Esophagus muscularis mucosa (tissue), 4 donors: ENCODE measurements at places on chromosomes 2 and 18. TPM values are rescaled to one million over a fixed set of nuclear protein-coding genes. Genes with fewer than 3 reads are reported as not detected.

DNA sequence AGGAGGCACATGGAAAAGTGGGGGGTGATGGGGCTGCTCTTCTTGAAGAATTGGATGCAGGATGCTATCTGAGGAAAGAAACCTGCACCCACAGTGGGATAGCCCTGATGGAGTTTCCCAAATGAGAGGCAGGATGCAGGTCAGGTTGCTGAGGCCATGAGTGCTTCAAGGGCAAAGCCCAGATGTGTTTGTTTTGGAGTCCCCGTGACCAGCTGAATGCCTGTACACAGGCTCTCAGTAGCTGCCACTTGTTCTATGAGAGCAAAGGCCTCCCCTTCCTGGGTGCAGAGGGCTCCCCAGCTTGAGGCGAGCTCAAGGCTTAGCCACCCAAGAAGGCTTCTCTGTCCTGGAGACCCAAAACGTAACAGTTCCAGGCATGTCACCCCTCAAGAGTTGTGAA, 192.7 kb downstream of the SEPTIN10 start:
- no peak for DNase-seq

DNA sequence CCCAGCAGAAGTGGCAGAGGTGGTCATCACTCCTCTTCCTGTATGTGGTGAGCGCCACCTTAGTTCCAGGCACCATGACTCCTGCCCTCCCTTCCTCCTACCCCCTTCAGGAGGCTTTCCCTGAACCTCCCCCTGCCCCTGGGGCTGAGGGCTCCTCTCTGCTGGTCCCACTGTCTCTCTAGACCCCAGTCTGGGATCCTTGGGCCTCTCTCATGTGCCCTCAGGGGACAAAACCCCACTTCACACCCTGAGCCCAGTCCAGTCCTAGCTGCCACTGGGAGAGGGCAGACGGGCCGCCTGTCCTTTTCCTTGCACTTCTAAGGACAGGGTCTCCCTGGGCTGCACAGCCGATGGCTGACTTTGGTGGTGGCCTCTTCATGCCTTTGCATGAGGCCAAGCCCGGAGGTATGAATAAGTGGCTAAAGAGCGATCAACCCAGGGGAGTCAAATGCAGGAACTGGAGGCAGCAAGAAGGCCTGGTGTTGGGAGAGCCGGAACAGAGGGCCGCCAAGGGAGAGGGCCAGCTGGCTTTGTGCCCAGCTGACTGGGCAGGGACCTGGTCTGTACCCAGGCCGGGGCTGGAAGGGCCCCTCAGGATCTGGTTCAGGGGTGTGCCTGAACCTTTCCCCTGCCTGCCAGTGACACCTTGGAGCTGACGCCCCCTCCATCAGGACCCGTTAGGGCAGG, 29.5 kb downstream of the GLI2 start:
- DNase-seq: no peak

GRCh38 chr2:234550056-234550455, 53.2 kb upstream of the ARL4C start:
- no peak for DNase-seq

KCNE4 gene
- 38.1 TPM for total RNA-seq

ANKRD36C gene
- total RNA-seq: 10.9 TPM

GRCh38 chr2:192513575-192513974, 318.8 kb upstream of the TMEFF2 start:
- no peak for DNase-seq

- no peak for DNase-seq
These were observed 1.0 kb upstream of the ANKRD62 start for GRCh38 chr18:12092398-12093229.

DNA sequence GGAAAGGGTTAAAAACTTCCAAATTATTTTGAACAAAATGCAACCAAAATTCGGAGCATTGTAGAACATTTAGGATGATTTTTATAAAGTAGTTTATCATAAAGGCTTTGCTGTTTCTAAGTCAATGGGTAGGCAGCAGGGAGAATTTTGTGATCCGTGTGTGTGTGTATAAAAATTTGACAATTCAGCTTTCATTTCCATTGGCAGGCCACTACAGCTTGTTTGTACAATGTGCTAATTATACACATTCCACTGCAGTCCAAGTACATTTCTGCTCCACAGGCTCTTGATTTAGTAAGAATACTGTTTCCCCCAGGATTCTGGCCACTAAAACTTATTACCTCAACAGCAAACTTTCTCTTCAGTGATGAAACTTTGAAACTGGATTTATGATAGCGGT, 71.8 kb upstream of the LTBP1 start:
- no peak for DNase-seq

DNA sequence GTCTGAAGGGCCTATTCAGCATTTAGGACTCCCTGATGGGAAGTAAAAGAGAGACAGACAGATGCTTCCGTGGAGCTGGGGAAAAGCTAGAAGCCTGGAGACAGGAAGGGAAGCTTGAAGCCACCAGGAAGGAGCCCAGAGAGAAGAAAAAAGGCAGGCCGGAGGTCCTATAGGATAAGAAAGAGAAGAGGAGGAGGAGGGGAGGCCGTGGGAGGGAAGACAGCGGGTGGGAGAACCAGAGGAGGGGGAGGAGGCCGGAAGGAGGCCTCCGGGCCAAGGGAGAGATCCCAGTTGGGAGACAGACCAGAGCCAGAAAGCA, 107.1 kb upstream of the PKDCC start:
- no peak for DNase-seq

DNA sequence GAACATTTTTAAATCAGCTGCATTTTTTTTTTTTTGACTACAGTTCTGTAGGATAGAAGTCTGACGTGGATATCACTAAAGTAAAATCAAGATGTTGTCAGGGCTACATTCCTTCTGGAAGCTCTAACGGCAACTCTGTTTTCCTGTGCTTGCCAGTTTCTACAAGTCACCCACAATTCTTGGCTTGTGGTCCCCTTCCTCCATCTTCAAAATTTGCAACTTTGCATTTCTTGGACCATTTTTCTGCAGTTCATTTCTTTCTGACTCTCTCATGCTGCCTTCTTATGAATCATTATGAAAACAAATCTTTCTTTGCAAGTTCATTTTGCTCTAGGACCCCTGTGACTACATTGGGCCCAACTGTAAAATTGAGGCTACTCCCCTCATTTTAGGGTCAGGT, 367.9 kb downstream of the DSC3 start:
- DNase-seq: no peak

DNA sequence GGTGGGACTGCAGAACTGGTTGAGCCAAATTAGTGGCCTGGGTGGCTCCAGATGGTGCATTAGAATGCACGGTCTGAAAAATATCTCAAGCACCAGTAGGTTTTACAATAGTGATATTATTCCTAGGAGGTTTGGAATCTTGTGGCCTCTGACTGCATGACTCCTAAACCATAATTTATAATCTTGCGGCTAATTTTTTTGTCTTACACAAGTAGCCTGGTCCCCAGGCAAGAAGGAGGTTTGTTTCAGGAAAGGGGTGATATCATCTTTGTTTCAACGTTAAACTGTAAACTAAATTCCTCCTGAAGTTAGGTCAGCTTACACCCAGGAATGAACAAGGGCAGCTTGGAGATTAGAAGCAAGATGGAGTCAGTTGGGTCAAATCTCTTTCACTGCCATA, 98.9 kb upstream of the ARL4C start:
- DNase-seq: peak; percentile 50

- DNase-seq: no peak
These were observed 130.1 kb downstream of the RAB3GAP1 start for GRCh38 chr2:135182190-135182589.

- DNase-seq: no peak
These were observed 105.9 kb downstream of the HIBCH start for GRCh38 chr2:190213441-190214335.

COX7A2L gene
- 97.2 TPM for total RNA-seq

DNA sequence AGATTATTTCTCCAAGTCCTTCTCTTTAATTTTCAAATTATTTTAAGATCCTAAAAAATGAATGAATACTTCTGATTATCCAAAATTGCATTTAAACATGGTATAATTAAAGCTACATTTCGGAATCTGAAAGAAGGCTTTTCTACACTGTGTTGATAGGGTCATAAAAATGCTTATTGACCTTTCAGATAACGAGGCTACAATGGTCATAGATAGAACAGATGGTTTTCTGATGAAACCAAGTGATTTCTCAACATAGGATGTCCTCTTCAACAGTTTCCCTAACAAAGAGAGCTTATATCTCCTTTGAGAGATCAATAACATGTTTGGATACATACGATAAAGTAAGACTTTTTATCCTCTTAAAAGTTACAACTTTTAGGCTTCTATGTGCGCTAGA, 201.1 kb downstream of the PTH2R start:
- no peak for DNase-seq

- DNase-seq: no peak
These were observed 274.8 kb upstream of the TRIB2 start for GRCh38 chr2:12441750-12442475.

VWA3B gene
- not detected for total RNA-seq

DNA sequence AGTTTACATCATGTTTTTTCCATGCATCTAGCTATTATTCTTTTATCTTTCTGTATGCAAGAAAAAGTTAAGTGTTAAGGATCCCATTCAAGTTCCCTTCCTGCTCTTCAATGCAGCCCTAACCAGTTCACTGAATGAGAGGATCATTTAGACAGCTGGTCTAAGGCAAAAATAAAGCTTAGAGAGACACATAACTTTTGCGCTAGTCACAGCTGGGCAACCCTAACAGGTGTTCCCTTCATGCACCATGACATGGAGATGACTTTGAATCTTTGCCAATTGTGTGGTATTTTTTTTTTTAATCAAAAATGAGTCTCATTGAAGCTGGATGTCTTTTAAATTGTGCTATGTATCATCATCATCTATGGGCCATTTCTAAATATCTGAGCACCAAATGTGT, 393.8 kb upstream of the CYRIA start:
- DNase-seq: no peak

NDUFB3 gene
- 100 TPM for total RNA-seq

DNA sequence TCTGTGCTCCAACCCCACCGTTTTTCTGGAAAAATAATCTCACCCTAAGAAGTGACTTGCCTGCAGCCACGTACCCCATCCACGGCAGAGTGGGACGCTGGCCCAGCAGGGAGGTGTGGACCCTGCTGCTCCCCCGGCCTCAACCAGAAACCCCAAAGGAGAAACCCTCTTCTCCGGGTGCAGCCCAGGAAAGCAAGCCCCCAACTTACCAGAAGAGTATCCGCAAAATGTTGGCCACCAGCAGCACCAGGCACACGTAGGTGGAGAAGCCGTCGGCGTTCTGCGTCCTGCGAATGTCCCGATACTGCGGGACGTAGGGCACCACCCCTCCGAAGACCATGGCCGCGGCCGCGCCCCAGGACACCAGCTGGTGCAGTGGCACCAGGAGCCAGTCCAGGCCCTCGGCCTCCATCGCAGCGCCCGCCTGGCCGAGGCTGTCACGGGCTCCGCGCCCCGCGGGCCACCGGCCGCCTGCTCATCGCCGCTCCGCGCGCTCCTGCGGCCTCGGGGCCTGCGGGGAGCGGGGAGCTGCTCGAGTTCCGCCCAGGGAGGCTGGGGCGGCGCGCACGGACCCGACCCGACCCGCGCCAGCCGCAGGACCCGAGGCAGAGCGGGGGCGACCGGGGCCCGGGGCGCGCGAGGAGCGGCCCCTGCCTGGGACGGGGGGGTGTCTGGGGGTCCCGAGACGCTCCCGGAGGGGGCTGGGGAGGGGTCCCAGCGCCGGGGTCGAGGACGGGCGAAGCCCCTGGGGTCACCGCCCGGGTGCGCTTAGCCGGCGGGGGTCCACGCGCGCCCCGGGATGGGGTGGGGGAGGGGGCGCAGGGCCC, 725 bp downstream of the SLC66A2 start:
- no peak for DNase-seq

DNA sequence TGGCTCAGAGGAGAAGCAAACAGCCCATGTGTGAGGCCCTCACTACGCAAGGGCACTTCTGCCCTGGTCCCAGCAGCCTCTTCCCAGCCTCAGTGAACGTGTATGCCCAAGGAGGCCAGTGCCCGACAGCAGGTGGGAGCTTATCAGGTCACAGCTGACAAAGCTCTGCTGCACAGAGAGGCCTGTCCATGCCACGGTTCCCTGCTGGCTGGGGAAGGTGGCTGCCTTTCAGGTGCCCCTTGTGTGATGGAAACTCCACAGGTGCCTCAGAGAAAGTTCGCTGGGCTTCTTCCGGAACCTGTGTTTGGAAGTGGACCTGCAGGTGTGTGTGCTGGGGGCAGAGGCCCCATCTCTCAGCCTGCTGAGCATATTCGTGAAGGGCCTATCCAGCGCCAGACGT, 47.3 kb downstream of the EDAR start:
- DNase-seq: no peak

GRCh38 chr2:97644023-97644717, 1.7 kb upstream of the COX5B start:
- peak; percentile 79 for DNase-seq

MALL gene
- 20.2 TPM for total RNA-seq

KCNS3 gene
- total RNA-seq: 37.4 TPM

C2orf72 gene
- total RNA-seq: 0.83 TPM

DNA sequence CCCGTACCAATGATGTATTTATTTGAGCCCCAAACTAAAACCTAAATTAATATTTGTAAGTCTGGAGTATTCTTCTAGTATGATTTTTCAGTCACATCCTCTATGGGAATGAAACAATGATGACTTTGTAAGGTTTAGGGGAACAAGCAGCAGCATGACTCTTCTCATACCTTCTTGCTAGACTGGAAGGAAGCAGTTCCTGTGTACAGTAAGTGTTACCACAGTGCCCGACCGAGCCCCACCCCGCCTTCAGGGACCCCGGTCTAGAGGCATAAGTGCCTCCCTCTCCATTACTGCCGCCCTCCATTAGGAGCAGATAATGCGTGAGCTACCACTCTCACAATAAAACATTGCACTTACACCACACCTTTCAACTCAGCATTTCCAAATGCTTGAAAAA, 599.3 kb downstream of the ARHGAP15 start:
- no peak for DNase-seq

GRCh38 chr2:201122276-201122675, 6.3 kb downstream of the CFLAR start:
- DNase-seq: no peak

HOXD9 gene
- total RNA-seq: 2.2 TPM

EPB41L3 gene
- 32.0 TPM for total RNA-seq

DNA sequence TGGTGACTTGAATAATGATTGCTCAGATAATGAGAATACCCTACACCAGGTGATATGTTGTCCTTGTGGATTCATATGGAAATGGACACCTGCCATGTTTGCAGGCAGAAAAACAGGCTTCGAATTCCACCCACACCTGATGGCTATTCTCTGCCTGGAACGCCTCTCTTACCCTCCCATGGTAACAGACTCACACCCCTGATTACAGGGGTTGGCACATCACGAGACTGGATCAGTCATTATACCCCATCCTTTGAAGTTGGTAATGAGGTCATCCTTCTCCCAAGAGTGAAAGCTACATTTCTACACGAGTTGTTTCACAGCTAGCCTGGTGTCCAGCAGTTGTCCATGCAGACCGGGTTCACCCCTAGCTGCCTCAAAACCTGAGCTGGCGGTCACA, 71.4 kb upstream of the MBOAT2 start:
- DNase-seq: no peak

- peak; percentile 85 for DNase-seq
These were observed 50.5 kb upstream of the ST8SIA3 start for GRCh38 chr18:57301573-57302559.

DNA sequence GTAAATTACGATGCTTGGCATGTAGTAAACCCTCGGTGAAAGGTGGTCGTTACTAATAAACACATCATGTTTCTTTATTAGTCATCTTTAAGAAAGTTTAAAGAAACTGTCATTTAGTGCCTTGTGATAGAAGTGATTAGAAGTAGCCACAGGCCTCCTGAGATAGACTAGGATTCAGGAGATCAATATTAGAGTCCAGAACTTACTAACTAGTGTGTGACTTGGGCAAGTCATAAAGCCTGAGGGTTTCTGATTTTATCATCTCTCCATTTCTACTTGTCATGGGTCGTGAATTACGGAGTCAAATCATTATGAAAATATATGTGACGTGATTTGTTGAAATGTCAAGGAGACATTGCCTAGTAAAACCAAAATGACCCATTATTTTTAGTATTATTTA, 6.7 kb downstream of the RPE start:
- no peak for DNase-seq

NTSR2 gene
- total RNA-seq: not detected
